Endothelial cell of coronary artery (primary cell): ENCODE measurements at places on chromosomes 12 and 14. TPM values are rescaled to one million over a fixed set of nuclear protein-coding genes. Genes with fewer than 3 reads are reported as not detected.

DEGS2 gene
- total RNA-seq, result 0.09 TPM in 1 of 2 replicates, not detected in the other

CLEC7A gene
- 0.09 and 0.18 TPM in 2 replicates for total RNA-seq

RAD51AP1 gene
- 4.6 and 11.6 TPM in 2 replicates for total RNA-seq

PMEL gene
- 0.19 and 0.27 TPM in 2 replicates for total RNA-seq

DCN gene
- 0.36 and 21.3 TPM in 2 replicates for total RNA-seq

DPPA3 gene
- total RNA-seq, result not detected in 2 replicates

TOMM20L gene
- not detected in 2 replicates for total RNA-seq

KRT74 gene
- total RNA-seq, result not detected in 2 replicates

GPRC5D gene
- not detected in 2 replicates for total RNA-seq

PIANP gene
- total RNA-seq, result under 0.01 TPM in 1 of 2 replicates, not detected in the other

EXOC5 gene
- total RNA-seq, result 47.9 and 57.8 TPM in 2 replicates

NANOG gene
- not detected in 2 replicates for total RNA-seq

C14orf132 gene
- total RNA-seq, result 0.66 and 2.7 TPM in 2 replicates

PPFIA2 gene
- not detected in 2 replicates for total RNA-seq

ZC2HC1C gene
- 0.90 and 0.94 TPM in 2 replicates for total RNA-seq

TBX3 gene
- 0.63 and 3.2 TPM in 2 replicates for total RNA-seq

NUMB gene
- 39.6 and 40.9 TPM in 2 replicates for total RNA-seq

TRPV4 gene
- 0.75 and 1.3 TPM in 2 replicates for total RNA-seq

RND1 gene
- 1.5 and 2.9 TPM in 2 replicates for total RNA-seq

KRT80 gene
- 5.5 and 6.7 TPM in 2 replicates for total RNA-seq

OR8S1 gene
- total RNA-seq, result not detected in 2 replicates

MYO1H gene
- total RNA-seq, result not detected in 2 replicates

CAPZA3 gene
- total RNA-seq, result not detected in 2 replicates

GLI1 gene
- total RNA-seq, result 0.45 TPM in 1 of 2 replicates, not detected in the other

TESPA1 gene
- total RNA-seq, result not detected in 2 replicates

MAP3K9 gene
- total RNA-seq, result under 0.01 TPM in 1 of 2 replicates, not detected in the other

PIWIL1 gene
- not detected in 2 replicates for total RNA-seq

CMA1 gene
- not detected in 2 replicates for total RNA-seq

AHSA1 gene
- 139 and 151 TPM in 2 replicates for total RNA-seq

SLCO1B1 gene
- not detected in 2 replicates for total RNA-seq

PAPLN gene
- total RNA-seq, result 1.5 and 2.7 TPM in 2 replicates

LBHD2 gene
- total RNA-seq, result not detected in 2 replicates

MYBPC1 gene
- not detected in 2 replicates for total RNA-seq

OTOGL gene
- 1.4 and 1.9 TPM in 2 replicates for total RNA-seq

RCOR1 gene
- total RNA-seq, result 11.2 and 13.5 TPM in 2 replicates

AVPR1A gene
- not detected in 2 replicates for total RNA-seq

ADCY4 gene
- total RNA-seq, result 37.2 and 43.1 TPM in 2 replicates

WNT1 gene
- total RNA-seq, result not detected in 2 replicates

DLK1 gene
- not detected in 2 replicates for total RNA-seq

KCNMB4 gene
- total RNA-seq, result 1.0 and 3.2 TPM in 2 replicates

IFNG-AS1 gene
- total RNA-seq, result not detected in 2 replicates

TDRD9 gene
- 1.0 and 1.3 TPM in 2 replicates for total RNA-seq

C12orf56 gene
- total RNA-seq, result under 0.01 and 0.19 TPM in 2 replicates

MMAB gene
- 13.8 and 19.6 TPM in 2 replicates for total RNA-seq

CD163L1 gene
- 2.6 and 3.8 TPM in 2 replicates for total RNA-seq
